ENCODE measurements at places on chromosomes 5 and 9.
A peak's percentile ranks its signal among the peaks of the same experiment; 100 is the strongest.

- DNase-seq = no peak
Measured at GRCh38 chr5:38752622-38753021, 93.2 kb upstream of the OSMR start.

DNA sequence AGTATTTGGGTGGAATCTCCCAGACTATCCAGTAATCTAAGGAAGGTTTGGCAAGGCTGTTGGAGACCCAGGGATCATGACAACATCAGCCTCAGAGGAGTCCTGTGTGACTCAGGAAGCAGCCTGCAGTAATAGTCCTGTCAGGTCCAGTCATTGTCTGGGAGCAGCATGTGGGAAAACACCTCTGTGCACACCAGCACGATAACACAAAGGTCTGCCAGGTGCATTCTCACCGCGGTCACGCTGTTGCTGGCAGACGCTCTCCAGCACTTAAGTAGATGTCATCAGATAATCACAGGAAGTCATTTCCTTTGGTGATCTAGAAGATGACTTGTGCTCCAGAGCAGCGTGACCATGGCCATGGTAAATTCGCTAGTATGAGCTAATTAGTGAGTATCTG lies 99.2 kb upstream of the IQGAP2 start:
- DNase-seq = peak; percentile 37

GRCh38 chr9:84778570-84778969 lies 109.0 kb downstream of the NTRK2 start:
- DNase-seq = no peak

DNA sequence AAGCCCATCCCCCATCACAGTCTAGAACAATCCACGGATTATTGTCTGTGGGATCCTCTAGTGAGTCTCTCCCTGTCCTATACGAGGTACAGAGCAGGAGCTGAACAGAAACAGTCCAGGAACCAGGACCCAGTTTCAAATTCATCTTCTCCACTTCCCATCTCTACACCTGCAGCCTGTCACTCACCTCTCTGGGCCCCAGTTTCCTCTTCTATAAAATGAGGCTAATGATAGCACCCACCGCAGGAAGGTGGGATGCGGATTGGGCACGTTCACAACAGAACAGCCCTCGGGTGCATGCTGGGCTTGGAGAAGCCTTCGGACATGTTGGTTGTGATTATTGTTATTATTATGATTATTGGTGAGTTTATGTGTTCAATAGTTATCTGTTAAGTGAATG lies 78.5 kb downstream of the ANKRD33B start:
- no peak for DNase-seq

- no peak for DNase-seq
Measured at GRCh38 chr5:17277907-17278306, 60.5 kb downstream of the BASP1 start.
